IPS DF 19.7 (cell line): ENCODE measurements at places on chromosomes 7 and 10.

GRCh38 chr10:8352171-8353075 lies 297.9 kb downstream of the GATA3 start:
- no peak for DNase-seq

- no peak for DNase-seq
These were observed 46.3 kb upstream of the CTBP2 start for GRCh38 chr10:125206623-125207022.

DNA sequence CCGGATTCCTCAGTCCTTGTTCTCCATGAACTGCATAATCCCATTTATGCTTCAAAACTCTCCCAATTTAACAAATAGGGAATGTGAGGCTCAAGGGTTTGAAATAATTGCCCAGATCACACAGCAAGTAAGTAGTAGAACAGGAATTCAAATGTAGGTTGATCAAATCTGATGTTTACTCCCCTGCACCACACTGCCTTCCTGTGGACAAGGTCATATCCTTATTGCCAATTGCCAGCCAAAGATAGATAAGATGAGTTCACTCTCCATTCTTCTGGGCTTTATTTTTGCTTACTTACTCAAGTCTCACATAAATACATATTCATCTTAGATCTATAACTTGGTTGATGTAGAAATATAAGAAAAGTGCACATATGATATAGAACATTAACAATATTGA lies 435.2 kb upstream of the ETV1 start:
- no peak for DNase-seq

DNA sequence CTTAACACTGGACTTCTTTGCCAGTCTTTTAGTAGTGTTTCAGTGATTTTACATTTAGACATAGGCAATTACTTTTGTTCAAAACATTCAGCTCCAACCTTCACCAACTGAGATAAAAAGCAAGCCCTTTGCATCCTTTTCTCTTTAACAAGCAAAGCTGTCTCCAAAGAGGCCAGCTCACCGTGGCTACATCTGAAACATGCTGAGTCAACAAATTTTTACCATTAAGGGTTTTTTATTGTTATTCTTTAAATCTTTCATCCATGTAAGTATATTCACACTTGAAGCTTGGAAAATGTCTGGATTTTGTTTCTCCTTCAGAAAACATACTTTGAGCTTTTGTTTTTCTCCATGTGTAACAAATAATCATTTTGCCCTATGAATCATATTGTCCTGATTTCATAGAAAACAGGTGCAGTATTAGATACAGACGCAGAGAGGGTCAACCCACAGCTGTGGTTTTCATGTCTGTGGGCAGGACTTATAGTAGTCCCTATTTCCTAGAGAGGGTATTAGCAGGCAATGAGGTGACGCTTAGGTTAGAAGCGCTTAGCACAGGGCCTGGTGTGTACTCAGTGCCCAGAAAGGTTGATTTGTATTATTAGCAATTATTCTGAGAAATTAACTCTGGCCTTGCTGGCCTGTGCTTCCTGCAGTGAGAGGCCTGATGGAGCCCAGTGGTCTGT lies 99.5 kb downstream of the MKI67 start:
- no peak for DNase-seq

GRCh38 chr7:29990931-29991330 lies 1.3 kb upstream of the SCRN1 start:
- no peak for DNase-seq

- DNase-seq = no peak
These were observed 156.6 kb downstream of the CCDC3 start for GRCh38 chr10:12844811-12845483.

- no peak for DNase-seq
These were observed 156.5 kb downstream of the WDR37 start for GRCh38 chr10:1212571-1213141.
